ENCODE measurements at places on chromosomes 7 and 10. TPM values are rescaled to one million over a fixed set of nuclear protein-coding genes. Genes with fewer than 3 reads are reported as not detected.

DNA sequence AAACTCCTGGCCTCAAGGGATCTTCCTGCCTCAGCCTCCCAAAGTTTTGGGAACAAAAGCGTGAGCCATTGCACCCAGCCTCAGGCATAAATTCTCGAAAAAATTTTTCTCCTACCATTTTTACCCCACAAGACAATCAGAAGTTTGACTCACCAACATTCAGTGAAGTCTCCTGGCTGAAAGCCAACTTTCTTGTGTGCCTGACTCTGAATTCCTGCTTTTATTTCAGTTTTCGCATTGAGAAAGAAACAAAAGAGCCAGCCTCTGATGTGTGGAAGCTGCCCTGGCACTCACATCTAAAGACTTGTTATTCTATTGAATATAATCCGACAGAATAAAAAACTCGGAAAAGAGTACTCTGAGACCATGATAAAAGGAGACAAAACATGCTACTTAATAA, 402.9 kb downstream of the MAGI2 start:
- no peak for DNase-seq

DNA sequence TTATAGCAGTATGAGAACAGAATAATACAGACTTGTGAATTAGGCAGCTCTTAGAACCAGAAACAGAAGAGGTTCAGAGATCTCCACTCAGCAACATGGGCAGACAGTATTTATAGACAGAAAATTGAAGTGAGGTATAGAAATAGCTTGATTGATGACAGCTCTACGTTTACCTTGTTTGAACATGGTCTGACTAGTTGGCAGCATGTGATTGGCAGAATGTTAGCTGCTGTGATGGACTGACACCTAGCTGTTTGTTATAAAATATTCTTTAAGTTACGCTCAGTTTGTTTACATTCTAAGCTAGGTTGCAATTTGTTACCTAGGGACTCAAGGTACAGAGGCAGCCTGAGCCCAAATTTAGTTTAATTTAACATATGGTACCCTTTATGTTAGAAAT, 73.7 kb upstream of the TMEM229A start:
- no peak for DNase-seq

DNA sequence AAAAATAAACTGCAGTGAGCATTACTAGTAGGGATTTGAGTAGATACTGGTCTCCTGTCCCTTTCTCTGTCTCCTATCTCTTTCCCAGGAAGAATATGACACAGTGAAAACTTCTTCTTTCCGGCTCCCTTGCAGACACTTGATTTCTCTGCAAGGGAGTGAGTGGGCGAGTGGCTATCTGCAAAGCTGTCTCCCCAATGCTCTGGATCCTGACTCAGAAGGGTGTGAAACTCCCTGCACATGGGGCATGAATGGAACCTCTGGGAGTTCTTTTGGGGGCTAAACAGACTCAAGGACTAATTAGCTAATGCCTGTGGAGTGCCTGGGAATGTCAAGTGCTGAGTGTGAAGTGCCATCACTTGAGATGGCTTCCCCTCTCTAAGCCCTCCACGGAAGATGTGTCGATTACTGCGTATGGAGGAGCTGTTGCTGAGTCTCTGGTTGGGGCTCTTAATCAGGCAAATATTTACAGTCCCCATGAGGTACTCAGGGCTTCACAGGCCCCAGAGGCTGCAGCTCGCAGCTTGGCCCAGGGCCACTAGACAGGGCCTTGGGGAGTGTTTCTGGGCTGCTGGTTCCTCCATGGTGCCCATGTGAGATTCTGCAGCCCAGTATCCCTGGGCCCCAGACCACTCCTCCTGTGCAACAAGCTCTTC, 139.8 kb downstream of the RPS24 start:
- DNase-seq, result no peak

GRCh38 chr7:81367326-81367931, 402.4 kb downstream of the HGF start:
- no peak for DNase-seq

GRCh38 chr10:127012769-127013152, 107.5 kb downstream of the DOCK1 start:
- no peak for DNase-seq

DNA sequence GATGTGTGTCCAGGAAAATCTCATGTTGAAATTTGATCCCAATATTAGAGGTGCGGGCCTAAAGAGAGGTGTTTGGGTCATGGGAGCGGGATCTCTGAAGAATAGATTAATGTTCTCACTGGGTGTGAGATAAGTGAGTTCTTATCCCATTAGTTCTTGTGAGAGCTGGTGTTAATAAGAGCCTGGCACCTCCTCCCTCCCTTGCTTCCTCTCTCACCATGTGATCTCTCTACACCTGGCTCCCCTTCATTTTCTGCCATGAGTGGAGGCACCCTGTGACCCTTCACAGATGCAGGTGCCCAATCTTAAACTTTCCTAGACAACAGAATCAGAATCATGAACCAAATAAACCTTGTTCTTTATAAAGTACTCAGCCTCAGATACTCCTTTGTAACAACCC, 19.5 kb downstream of the MTPN start:
- DNase-seq, result no peak

DNA sequence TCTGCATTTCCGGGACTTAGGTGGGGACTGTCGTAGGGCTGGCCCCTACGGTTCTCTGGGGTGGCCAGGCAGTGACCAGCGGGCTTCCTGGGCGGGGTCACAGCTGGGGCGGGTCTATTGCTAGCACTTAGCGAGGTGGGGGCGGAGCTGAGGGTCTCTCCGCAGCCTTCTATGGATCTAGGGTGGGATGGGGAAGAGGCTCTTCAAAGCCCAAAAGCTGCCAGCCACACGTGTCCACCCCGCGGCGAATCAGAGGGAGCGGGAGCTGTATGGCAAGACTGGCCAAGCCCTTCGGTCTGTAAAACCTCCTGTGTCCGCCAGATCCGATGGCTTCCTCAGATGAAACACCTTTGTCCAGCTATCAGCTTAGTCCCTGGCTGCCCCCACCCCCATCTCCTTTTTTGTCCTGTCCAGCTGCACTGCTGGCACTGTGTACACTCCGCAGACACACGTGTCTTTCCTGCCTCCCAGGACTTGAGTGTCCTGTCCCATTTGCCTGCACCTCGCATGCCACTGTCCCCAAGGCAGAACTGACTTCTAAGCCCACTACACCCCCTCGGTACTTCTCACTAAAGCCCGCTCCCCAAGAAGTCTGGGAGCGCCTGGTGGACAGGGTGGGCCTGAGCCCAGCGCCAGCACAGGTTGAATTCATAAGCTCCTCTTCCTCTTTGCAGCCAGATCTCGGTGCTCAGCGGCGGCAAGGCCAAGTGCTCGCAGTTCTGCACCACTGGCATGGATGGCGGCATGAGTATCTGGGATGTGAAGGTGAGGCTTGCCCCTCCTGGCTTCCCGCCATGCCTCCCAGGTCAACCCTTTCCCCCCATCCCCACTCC, 14.8 kb downstream of the PDAP1 start:
- no peak for DNase-seq

DNA sequence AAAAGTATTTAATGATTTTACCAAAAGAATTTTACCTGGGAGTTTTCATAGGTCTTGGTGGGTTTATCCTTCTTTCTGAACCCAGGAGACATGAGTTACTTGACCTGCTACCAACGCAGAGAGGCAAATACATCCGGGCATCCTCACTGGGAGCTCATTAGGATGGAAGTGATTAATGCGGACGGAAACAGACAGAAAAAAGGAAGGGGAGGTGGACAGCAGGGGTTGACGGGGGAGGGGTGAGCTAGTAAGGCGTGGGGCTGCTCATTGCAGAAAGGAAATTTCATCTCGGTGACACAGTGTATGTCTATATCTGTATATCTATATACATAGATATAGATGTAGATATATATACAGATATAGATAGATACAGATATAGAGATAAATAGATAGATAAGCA, 408.2 kb upstream of the ADARB2 start:
- DNase-seq, result no peak

- DNase-seq, result no peak
Measured at GRCh38 chr10:74898201-74898976, 72.0 kb downstream of the KAT6B start.

DNA sequence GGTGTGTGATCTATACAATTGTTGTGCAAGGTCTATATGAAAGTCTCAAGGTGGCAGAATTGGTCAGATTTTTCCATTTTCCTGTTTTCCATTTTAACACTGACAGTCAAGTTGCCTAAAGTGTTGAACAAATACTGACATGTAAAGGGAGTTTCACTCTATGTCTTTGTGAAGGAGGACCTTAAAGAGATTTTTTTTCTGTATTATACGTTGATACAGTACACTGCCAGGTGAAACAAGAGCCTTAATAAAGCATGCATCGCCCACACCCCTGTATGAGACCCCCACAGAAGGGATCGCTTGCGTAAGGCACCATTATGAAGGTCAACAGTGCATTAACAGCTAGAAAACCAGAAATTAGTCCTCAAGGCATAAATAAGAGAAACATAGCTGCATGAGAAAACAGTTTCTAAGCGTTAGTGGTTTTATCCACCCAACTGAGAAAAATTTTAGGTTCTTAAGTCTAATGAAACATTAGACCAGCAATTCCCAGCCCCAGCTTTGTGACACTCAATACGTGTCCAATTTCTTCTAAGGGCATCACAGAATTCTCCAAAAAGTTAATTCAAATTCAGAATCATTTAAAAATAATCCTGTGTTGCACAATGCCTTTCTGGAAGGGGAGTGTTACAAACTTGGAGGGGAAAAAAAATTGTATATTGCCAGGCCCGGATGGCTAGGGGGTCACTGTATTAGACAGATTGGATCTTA, 6.9 kb downstream of the KLF6 start:
- DNase-seq, result no peak

GRCh38 chr10:133336118-133336576, 549 bp downstream of the CALY start:
- DNase-seq, result no peak

DNA sequence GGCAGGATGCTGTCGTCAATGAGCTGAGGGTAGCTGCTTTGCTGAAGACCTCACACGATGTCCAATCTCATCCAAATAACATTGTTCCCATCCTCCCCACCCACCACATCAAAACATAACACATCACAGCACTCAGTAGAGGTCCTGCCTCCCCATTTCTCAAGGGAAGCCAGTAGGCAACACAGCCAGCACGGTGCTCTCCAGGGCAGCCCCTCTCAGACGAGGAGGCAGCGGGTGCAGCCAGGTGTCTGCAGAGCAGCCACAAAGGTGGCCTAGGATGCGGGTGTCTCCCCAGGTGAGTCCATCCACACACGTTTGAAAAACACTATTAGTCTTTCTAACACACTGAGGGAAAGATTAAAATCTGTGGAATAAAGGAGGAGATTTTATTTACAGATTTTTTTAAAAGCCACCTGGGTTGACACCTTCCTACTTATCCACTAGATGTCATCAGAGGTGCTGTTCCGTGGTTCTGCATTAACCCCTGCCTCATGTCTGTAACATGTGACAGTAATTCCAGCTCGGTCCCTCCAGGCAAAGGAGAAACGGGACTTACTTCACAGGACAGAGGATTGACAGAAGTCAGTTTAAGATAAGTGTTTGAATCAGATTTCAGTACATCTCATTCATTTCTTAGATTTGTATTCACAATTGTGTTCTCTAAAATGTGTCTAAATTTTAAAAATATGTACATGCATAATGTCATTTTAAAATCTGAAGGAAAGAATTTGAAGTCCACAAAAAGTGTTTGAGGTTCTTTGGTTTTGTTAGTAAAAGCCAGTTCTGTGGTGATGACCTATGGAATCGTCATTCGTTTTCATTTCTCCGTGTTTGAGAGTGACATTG, 68.0 kb downstream of the LANCL2 start:
- no peak for DNase-seq

- no peak for DNase-seq
Measured at GRCh38 chr10:68900427-68901104, 549 bp upstream of the DDX50 start.

DNA sequence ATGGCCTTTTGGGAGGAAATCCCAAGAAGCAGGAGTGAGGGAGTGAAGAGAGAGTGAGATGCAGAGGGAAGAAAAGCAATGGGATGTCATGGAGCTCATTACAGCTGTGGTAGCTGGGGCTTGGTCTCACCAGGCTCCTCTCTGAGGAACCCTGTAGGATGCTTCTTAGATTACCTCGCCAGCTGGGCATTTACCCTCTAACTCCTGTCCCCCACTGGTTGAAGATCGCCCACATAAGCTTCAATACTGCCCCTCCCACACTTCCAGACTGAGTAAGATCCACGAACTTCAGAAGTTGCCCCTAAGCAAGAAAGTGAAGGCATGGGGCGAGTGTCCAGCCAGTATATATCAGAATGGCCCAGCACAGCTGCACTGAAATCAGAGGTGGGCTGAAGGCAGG, 58.1 kb upstream of the SLC35B4 start:
- no peak for DNase-seq

DNA sequence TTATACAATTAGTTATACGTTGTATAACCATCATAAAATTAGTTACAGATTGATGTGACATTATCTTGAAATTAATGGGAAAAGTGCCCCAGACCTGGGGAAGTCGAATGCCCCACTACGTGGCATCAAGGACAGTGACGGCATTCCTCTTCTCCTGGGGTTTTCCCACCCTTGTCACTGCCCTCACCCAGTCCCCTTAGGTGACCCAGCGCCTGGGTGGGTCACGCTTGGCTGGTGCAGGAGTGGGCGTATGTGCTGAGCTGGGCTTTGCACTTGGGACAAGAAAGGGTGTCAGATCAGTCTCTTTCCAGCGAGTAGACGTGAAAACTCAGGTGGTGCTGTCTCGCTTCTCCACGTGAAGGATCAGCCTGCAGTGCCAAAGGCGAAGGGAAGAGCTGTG, 7.6 kb downstream of the FOXK1 start:
- no peak for DNase-seq

DNA sequence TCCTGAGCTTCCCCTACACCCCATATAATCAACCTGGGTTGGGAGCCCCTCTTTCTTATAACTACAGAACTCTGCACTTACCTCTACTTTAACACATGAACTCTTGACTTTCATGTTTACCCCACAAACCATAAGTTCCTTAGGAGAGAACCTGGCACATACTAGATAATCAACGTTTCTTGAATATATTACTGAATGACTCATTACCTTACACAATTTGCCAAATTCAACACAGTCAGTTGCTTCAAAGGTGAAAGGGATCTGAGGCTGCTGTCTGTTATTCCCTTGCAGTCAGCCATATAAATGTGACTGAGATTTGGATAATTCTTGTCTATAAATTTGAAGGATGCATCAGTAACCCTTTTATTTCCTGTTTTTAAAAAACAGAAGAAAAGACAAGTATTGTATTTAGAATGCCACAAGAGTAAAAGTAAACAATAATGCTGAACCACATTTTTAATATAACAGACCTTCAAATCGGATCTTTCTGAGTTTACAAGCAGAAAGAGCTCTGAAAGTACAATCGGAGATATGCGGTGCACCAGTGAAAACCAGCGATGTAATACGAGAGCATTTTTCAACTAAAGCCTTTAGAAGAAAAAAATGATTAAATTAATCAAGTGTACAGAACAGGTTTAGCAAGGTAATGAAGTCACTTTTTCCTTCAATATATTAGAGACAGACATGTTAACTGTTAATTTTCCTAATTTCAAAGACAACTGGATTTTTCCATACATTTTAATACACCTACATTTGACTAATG, 29.5 kb upstream of the LRRC17 start:
- DNase-seq, result no peak

Gene NYAP1
- 0.99 TPM for total RNA-seq

Gene SFRP5
- total RNA-seq, result 3.1 TPM

Gene SORCS1
- total RNA-seq, result not detected

Gene PAX4
- not detected for total RNA-seq

Gene PSAP
- 155 TPM for total RNA-seq

Gene PNLIPRP1
- total RNA-seq, result 2.1 TPM

All from T-cell (primary cell).